ENCODE measurements at places on chromosomes 12 and 14. TPM values are rescaled to one million over a fixed set of nuclear protein-coding genes. Genes with fewer than 3 reads are reported as not detected.

MMP17 gene
- 18.6 TPM for total RNA-seq

C12orf60 gene
- 1.6 TPM for total RNA-seq

VASH1 gene
- total RNA-seq, result 5.6 TPM

RASSF9 gene
- 2.9 TPM for total RNA-seq

PLA2G1B gene
- total RNA-seq, result not detected

GPR162 gene
- 4.1 TPM for total RNA-seq

C1R gene
- total RNA-seq, result 582 TPM

DNA sequence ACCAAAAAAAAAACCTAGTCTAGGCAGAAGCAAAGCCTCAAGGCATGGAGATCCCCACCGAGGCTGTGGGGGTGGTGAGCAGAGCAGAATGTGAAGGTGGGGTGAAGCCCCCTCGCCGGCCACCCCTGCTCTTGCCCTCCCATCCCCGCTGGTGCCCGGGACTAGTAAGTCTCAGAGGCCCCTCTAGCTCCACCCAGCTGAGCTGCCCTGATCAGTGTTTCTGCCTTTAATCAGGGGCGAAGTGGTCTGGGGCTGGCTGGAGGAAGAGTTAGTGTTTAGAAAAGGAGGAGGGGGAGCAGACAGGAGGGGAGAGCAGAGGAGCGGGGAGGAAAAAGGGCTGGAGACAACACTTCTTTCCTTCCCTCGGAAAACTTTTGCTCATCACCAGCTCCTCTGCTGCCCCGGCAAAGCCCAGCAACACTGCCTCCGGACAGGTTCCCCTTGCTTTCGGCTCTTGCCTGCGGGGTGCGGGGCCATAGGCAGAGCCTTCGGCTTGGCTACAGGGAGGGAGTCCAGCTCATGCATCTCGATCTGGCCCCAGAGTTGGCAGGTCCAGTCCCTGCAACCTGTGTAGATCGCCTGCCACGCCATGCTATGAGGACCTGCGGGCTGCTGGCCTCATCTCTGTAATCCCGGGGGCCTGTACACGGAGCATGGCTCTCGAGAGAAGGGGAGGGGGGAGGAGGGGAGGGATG, 3.4 kb upstream of the DLK1 start:
- no peaks in the 10 kb centered on the region for H3K4me1 ChIP-seq
- no peaks in the 10 kb centered on the region for H3K27me3 ChIP-seq

DNA sequence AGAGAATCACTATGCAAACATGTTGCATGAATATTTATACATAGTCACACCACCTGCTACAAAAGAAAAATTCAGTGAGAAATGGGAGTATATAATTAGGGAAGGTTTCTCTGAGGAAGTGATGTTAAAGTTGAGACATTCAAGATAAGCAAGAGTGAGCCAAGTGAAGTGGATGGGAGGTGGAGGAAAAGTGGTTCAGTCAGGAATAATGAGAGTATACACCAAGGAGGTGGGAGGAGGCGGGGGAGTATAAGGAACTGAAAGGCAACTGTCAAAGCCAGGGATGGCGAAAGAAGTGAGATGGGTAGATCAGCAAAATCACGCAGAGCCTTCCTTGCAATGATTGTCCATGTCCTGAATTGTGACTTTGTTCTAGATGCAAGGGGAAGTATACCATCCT, 33.7 kb downstream of the PRKD1 start:
- H3K27ac ChIP-seq, result no peak overlapping the region
- no peak for DNase-seq
- H3K4me1 ChIP-seq, result no peaks in the 10 kb centered on the region
- H3K4me3 ChIP-seq, result no peak overlapping the region
- H3K27me3 ChIP-seq, result no peaks in the 10 kb centered on the region

- H3K36me3 ChIP-seq, result no peaks in the 10 kb centered on the region
- no peaks in the 10 kb centered on the region for H3K27me3 ChIP-seq
- H3K4me3 ChIP-seq, result no peak overlapping the region
- H3K27ac ChIP-seq, result no peak overlapping the region
Observed at GRCh38 chr12:22105542-22105941, 59.5 kb downstream of the CMAS start.

DNA sequence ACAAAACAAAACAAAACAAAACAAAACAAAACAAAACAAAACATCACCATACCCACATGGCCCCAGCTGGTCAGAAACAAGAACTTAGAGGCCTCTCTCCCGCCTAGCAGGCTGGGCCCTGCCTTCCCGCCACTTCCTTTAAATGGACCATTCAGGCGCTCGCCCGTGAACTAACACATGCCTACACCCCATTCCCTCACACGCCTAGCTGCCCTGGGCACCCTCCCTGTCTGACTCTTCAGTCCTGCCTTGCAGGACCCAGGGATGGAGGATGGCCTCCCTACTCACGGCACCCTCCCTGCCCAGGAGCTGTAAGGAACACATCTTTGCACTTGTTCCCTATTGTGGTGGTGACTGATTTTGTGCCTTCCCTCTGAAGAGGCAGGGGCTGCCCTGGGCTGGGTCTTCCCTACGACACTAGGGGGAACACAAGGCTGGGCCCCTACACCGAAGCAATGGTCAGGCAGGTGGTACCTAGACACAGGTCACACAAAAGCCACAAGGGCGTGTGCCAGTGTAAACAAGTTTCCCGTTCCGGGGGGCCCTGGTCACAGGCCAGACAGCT, 21.5 kb downstream of the P2RX2 start:
- no peak overlapping the region for H3K4me3 ChIP-seq
- H3K27ac ChIP-seq, result no peak overlapping the region
- peaks cover 23% of the 10 kb centered on the region for H3K36me3 ChIP-seq
- H3K27me3 ChIP-seq, result no peaks in the 10 kb centered on the region
- DNase-seq, result no peak
- no peaks in the 10 kb centered on the region for H3K4me1 ChIP-seq

DNA sequence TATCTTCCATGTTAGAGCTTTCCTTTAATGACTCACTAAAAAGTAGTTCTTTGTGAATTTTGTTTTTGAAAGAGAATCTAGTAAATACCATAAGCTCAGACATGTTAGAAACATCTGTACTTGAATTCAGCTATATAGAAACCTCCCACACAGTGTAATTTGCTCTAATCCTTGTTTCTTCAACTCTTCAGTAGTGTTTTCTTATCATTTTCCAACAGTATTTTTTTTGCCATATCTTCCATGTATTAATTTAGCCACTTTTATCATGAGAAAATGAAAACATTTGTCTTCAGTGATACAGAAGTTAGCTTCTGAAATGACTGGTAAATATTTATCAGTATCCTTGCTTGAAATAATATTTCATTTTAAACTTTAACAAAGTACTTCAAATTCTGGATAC, 73.6 kb downstream of the ARID2 start:
- H3K4me1 ChIP-seq, result no peaks in the 10 kb centered on the region
- H3K27ac ChIP-seq, result no peak overlapping the region
- DNase-seq, result no peak

DNA sequence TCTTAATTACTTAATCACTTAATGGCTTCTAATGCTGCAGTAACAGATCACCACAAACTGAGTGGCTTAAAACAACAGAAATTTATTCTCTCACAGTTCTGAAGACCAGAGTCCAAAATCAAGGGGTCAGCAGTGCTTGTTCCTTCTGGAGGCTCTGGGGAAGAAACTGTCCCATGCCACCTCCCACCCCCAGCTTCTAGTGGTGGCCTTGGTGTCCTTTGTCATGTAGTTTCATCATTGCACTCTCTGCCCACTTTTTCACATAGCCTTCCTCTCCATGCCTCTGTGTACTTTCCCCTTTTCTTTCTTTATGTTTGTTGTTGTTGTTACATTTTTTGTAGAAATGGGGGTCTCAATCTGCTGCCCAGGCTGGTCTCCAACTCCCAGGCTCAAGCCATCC, 16.1 kb upstream of the UBC start:
- no peak overlapping the region for H3K4me3 ChIP-seq
- H3K27ac ChIP-seq, result no peak overlapping the region
- H3K27me3 ChIP-seq, result no peaks in the 10 kb centered on the region

- H3K36me3 ChIP-seq, result no peaks in the 10 kb centered on the region
- H3K4me3 ChIP-seq, result no peak overlapping the region
- no peaks in the 10 kb centered on the region for H3K27me3 ChIP-seq
- H3K27ac ChIP-seq, result no peak overlapping the region
- DNase-seq, result no peak
Observed at GRCh38 chr14:96515731-96516130, 13.5 kb downstream of the PAPOLA start.

DNA sequence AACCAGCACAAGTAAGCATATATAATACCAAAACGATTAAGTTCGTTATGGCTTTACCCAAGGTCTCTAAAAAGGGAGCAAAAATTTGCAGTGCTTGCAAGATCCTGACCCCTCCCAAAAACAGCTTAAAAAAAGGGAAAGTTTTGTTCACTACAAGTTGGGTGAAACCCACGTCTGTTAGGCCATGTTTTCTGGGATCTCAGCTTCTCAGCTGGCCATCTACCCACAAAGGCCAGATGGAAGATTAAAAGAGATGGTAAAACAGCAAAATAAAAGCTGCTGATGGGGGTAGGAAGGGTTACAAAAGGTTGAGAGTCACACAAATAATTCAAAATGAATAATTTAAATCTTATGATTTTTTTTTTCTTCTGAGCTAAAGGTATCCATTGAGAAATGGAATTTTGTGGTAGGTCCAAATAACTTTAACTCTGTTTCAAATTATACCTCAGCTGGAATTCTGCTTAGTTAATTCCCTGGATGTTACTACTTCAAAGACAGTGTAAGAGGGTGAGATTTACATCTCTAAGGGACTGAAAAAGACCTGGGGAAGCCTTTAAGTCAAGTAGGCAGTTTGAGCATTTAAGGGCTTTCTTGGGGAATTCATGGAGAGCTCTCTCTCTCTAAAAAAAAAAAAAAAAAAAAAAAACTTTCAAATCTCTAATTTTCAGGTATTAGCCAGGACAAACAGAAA, 185.6 kb upstream of the NAV3 start:
- H3K36me3 ChIP-seq, result no peaks in the 10 kb centered on the region
- no peak overlapping the region for H3K4me3 ChIP-seq
- no peak for DNase-seq
- no peaks in the 10 kb centered on the region for H3K27me3 ChIP-seq
- H3K4me1 ChIP-seq, result no peaks in the 10 kb centered on the region

GRCh38 chr14:73749706-73750530, 35.7 kb upstream of the PNMA1 start:
- H3K27me3 ChIP-seq, result no peaks in the 10 kb centered on the region
- H3K36me3 ChIP-seq, result no peaks in the 10 kb centered on the region
- no peak overlapping the region for H3K4me3 ChIP-seq
- H3K27ac ChIP-seq, result peak overlapping the region; percentile 94

GRCh38 chr14:30587141-30587540, 28.2 kb downstream of the G2E3 start:
- H3K27ac ChIP-seq, result no peak overlapping the region
- H3K36me3 ChIP-seq, result no peaks in the 10 kb centered on the region
- H3K27me3 ChIP-seq, result no peaks in the 10 kb centered on the region
- no peaks in the 10 kb centered on the region for H3K4me1 ChIP-seq
- DNase-seq, result no peak

- no peaks in the 10 kb centered on the region for H3K4me1 ChIP-seq
- no peak for DNase-seq
- H3K4me3 ChIP-seq, result no peak overlapping the region
- no peaks in the 10 kb centered on the region for H3K27me3 ChIP-seq
- no peaks in the 10 kb centered on the region for H3K36me3 ChIP-seq
Observed at GRCh38 chr12:80625051-80625450, 82.4 kb upstream of the MYF6 start.

GRCh38 chr12:123051556-123051955, 71.1 kb downstream of the ARL6IP4 start:
- no peaks in the 10 kb centered on the region for H3K4me1 ChIP-seq
- no peaks in the 10 kb centered on the region for H3K36me3 ChIP-seq
- DNase-seq, result no peak
- no peak overlapping the region for H3K4me3 ChIP-seq
- H3K27me3 ChIP-seq, result no peaks in the 10 kb centered on the region

GRCh38 chr12:111202237-111202915, 166.5 kb downstream of the PHETA1 start:
- no peak for DNase-seq
- no peak overlapping the region for H3K27ac ChIP-seq
- H3K4me3 ChIP-seq, result no peak overlapping the region
- no peaks in the 10 kb centered on the region for H3K36me3 ChIP-seq
- H3K27me3 ChIP-seq, result peaks cover 58% of the 10 kb centered on the region

DNA sequence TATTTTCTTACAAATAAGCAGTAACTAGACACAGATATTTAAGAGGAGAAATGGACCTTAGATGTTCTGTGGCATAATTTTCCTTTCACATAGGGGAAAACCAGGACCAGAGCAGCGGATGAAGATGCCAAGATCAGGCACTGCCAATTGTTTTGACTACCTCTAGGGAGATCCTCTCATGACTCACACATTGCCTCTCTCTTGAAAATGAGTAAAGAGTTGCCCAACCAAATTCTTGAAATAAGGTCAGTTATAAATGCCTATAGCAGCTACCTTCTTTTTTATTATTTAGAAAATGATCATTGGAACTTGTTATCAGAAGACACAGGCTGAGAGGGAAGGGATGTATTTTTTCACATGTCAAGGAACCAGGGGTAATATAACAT, 263.4 kb upstream of the PLEKHG7 start:
- H3K27me3 ChIP-seq, result no peaks in the 10 kb centered on the region
- DNase-seq, result peak; percentile 46
- no peaks in the 10 kb centered on the region for H3K36me3 ChIP-seq
- H3K27ac ChIP-seq, result peak overlapping the region; percentile 59
- no peak overlapping the region for H3K4me3 ChIP-seq

DNA sequence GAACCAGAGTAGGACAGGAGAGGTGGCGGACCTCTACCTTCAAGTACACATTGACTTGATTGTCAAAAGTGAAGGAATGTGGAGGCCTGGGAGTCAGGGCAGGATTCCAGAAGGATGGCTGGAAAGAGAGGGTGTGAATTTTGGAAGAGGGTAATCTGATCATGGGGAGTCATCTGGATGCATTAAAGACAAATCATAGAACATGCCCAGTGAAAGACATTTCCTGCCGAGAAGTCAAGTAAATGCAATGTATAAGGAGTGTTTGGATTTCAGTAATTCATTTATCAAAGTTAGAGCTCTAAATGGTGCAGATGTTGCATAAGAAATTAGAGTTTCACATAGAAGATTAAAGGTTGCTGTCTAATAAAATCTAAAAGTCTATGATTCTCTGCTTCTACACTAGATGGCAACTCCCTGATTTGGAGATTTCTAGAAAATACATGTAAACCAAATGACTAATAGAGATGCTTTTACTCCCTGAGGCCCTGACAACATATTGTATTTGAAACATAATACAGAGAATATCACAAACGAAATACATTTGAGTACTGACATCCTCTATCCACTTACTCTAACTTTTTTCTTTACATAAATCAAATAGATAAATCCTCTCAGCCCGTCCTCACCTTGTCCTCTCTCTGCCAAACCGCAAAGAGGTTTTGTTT, 91.3 kb downstream of the KCNA5 start:
- no peaks in the 10 kb centered on the region for H3K27me3 ChIP-seq
- no peak for DNase-seq
- no peaks in the 10 kb centered on the region for H3K4me1 ChIP-seq
- H3K4me3 ChIP-seq, result no peak overlapping the region

Data from breast epithelium (tissue), 4 donors.